ENCODE measurements at places on chromosomes 4 and X.
A peak's percentile ranks its signal among the peaks of the same experiment; 100 is the strongest.

- no peak for DNase-seq
Observed at GRCh38 chr4:54813674-54814073, 155.9 kb downstream of the KIT start.

DNA sequence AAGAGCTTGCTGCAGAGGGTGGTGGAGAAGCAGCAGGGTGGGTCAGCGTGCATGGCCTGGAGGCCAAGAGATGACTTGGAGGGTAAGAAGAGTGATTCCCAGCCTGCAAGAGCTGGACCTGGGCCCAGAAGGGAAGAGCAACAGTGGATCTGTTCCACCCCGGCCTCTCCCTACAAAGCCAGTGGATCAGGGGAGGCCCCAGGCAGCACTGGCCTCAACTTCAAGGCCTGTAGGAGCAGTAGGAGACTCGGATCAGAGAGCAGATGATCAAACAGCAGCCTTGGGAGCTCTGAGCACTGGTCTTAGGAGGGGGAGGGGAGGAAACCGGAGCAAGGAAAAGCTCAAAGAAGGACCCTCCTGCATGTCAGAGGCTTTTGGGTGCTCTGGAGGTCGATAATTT is 7.6 kb downstream of the L1CAM start:
- DNase-seq = no peak

- DNase-seq = no peak
Observed at GRCh38 chr4:76305971-76306881, at the start of gene STBD1. STBD1 (plus strand) TSS chr4:76306733; CDS start chr4:76306770, 37 bp downstream.

DNA sequence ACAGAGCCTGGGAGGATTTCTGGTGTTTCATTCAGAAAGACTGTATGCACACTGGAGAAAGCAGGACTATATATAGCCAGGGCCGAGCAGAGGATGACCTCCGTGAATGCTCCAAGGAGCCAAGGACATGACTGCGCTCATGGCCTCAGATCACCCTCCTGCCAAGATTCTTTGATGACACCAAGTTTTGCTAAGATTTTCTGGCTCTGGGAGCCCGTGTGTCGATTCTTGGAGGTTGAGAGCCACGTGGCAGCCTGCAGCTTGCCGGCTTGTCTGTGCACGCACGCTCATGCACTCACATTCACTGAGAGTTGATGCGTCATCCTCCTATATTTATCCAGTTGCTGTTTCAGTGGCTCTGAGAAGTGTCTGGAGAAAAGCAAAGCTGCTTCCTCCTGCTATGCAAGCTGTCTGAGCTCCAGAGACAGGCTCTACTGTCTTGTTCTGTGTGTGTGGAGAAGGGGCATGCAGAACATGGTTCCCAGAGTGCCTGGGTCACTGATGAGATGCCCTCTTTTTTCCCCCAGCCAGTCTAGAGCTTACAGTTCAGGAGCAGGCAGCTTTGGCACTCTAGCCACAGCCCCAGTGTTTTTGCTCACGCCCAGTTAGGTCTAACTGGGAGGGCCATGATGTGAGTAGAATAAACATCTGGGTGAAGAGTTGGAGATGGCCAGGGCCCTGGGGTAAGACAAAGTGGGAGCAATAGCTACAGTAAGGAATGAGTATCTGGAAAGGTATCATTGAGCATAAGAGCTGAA is 64.9 kb upstream of the SCOC start:
- DNase-seq = no peak

DNA sequence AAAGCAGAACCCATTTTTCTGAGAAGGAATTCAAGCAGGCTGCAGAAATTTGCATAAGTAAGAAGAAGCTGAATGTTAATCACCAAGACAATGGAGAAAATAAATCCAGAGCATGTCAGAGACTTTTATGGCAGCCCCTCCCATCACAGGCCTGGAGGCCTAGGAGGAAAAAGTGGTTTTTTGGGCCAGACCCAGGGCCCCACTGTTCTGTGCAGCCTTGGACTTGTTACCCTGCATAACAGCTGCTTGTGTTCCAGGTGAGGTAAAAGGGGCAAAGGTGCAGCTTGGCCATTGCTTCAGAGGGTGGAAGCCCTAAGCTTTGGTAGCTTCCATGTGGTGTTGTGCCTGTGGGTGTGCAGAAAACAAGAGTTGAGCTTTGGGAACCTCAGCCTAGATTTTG is 1516.2 kb upstream of the PCDH10 start:
- DNase-seq = no peak

DNA sequence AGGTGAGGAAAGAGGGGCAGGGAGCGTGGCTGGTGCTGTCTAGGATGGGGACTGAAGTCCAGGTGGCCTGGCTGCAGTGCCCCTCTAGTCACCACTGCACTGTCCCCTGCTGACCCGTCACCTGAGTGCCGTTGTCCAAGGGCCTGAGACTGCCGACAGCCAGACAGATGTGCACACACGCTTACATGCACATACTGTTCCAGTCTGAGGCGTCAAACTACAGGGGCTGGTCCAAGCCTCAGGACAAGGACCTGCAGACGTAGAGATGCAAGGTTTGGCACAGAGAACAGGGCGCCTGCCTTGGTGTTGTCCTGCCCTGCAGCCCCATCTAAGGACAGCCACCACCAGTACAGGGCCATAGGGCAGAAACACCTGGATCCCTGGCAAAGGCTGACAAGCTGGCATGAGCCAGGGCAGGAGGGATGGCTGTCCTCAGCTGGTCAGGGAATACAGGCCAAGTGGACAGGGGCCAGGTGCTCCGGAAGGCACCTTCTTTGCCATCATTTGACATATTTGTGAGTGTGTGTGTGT is 1.7 kb downstream of the SLC2A9 start:
- DNase-seq = no peak

- no peak for DNase-seq
Observed at GRCh38 chrX:42720209-42720608, 57.8 kb downstream of the PPP1R2C start.

DNA sequence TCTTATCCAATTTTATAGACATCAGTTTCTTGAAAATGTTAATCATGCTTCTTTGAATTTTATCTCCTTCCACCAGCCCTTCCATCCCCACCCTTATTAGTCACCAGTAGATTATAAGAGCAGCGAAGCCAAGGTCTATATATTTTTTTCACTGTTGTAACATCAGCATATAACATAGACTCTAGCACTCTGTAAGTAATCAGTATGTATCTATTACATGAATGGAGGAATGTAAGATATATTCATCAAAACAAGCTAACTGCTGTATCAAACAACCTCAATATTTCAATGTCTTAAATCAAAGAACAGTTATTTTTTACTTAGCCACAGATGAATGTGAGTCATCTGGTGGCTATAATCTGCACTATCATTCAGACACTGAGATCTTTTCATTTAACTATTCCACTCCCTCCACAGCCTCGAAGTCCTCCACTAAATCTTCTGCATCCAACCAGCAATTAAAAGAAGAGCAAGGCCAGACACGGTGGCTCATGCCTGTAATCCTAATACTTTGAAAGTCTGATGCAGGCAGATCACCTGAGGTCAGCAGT is 178.9 kb downstream of the CENPC start:
- DNase-seq = no peak

DNA sequence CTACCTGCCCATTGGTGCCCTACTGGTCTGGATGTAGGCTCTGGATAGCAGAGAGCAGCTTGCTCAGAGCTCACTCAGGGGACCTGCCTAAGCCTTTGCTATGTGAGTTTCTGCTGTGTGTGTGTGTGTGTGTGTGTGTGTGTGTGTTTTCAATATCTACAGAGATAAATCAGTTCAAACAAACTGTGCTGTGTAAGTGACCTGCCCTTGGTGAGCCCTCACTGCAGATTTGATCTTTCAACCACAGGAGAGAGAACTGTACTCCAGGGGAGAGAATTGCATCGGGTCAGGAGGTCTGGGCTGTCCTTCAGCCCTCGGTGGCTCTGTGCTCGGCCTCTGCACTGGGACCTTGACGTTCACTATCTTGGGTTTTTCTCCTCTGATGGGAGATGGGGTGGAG is 35.0 kb upstream of the CDKN2AIP start:
- no peak for DNase-seq

DNA sequence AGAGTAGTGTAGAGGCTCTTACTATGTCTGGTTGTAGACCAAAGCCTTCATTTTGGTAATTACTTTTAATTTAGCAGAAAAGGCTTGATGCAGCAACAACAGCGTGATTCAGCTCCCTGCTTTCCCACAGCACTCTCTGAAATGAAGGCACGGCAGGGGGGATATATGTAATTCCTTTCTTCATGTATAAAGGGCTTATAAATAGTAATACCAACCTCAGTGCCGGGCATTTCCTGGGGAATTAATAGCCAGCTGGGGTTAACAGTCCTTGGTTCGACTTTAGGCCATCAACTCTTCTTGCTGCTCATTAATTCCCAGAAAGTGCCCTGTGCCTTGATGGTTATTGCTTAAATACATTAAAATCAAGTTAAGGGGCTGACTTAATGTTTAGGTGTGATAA is 669.0 kb downstream of the ZNF674 start:
- DNase-seq = no peak

DNA sequence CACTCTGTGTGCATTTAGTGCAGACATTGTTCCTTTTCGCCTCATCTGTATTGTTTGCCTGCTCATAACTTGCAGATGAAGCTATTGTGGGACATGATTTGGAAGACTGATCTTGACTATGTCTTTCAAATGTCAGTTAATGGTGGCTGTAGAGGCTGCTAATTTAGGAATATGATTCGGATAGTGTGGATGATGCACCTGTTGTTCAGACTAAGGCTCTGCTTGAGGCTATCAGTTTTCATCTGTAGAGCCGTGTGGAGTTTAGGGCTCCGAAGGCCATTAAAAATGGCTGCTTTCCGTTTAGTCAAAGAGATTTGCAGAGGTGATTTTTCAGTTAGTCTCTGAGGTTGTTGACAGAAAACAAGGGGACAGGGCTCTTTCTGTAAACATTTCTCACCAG is 102.0 kb downstream of the GBA3 start:
- DNase-seq = no peak

- no peak for DNase-seq
Observed at GRCh38 chr4:37964734-37965457, 4.7 kb downstream of the PTTG2 start.

- no peak for DNase-seq
Observed at GRCh38 chrX:53666171-53666570, 20.3 kb downstream of the HUWE1 start.

DNA sequence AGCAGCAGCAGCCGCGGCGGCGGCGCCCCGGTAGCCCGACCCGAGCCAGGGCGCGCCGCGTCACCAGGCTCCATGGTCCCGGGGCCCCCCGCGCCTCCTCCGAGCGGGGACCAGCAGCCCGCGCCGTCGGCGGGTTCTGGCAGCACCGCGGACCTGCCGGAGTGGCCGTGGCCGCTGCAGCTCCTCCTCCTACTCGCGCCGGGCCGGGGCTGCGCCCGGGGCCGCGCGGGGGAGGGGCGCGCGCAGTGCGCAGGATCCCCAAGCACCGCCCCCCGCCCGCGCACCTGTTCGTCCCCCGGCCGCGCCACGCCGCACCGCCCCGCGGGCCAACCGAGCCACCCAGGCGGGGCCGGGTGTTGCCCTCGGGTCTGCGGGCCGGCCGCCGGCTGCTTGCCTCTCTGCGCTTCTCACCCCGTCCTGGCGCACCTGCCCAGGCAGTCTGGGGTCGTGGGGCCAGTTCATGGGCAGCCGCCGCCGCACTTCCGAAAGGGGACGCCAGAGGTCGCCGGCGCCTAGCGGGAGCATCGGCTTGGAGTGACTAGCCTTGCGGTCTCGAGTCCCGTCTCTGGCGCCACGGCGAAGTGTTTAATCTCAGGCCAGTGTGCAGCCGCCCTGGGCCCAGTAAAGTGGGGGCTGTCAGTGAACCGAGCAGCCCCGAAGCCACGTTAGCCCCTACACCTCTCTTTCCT is at the start of gene SLC9A7:
TSS of gene SLC9A7 (minus strand) at position 163 of the 689 bp plus-strand sequence. CDS start at position 74, 89 bp downstream.
- peak; percentile 68 for DNase-seq

- DNase-seq = no peak
Observed at GRCh38 chrX:130857207-130857606, 45.8 kb downstream of the ENOX2 start.

- DNase-seq = no peak
Observed at GRCh38 chrX:103631145-103631544, 2.4 kb downstream of the TCEAL1 start.

GRCh38 chr4:31071508-31072486 is 351.6 kb downstream of the PCDH7 start:
- no peak for DNase-seq

DNA sequence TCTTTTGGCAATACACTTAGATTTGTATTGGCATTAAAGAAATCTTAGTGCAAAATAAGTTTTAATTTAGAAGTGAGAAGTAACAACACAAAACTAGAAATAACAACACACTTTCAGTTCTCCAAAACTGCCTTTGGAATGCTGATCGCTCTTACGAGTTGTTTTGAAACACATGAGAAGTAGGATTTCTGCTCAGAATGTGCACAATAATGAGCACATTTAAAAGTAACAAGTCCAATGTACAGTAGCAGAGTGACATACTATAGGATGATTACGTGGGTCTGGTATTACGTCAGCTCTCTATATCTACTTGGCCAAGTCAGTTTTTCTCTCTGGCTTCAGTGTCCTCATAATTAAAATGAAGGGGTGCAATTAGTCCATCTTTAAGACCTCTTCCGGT is 164.8 kb downstream of the CHM start:
- no peak for DNase-seq

GRCh38 chr4:1874201-1874600 is 3.0 kb downstream of the NSD2 start:
- no peak for DNase-seq

- DNase-seq = no peak
Observed at GRCh38 chrX:50609796-50610195, 139.2 kb upstream of the DGKK start.
